ENCODE measurements at places on chromosomes 12 and 14. TPM values are rescaled to one million over a fixed set of nuclear protein-coding genes. Genes with fewer than 3 reads are reported as not detected.

DNA sequence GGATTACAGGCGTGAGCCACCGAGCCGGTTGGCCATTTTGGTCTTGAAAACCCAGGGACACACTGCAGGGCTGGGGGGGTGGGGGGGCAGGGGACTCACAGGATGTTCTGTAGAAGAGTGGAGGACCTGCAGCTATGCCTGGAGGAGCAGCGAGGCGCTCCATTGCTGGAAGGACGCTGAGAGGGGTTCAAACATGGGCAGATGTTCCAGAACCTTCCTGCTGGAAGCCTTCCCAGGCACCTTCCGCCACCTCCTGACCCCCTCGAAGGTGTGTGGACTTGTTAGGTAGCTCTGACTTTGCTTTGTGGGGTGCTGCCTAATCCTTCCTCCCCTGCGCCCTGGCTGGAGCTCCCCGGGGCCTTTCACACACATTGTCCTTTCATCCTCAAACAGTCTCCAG, 19.6 kb upstream of the PPP1R13B start:
- H3K27ac ChIP-seq: no peak overlapping the region
- no peak for DNase-seq
- H3K27me3 ChIP-seq: no peaks in the 10 kb centered on the region
- no peaks in the 10 kb centered on the region for H3K4me1 ChIP-seq
- H3K4me3 ChIP-seq: no peak overlapping the region

GALNT4 gene
- total RNA-seq: 6.8 TPM

LALBA gene
- total RNA-seq: not detected

DNA sequence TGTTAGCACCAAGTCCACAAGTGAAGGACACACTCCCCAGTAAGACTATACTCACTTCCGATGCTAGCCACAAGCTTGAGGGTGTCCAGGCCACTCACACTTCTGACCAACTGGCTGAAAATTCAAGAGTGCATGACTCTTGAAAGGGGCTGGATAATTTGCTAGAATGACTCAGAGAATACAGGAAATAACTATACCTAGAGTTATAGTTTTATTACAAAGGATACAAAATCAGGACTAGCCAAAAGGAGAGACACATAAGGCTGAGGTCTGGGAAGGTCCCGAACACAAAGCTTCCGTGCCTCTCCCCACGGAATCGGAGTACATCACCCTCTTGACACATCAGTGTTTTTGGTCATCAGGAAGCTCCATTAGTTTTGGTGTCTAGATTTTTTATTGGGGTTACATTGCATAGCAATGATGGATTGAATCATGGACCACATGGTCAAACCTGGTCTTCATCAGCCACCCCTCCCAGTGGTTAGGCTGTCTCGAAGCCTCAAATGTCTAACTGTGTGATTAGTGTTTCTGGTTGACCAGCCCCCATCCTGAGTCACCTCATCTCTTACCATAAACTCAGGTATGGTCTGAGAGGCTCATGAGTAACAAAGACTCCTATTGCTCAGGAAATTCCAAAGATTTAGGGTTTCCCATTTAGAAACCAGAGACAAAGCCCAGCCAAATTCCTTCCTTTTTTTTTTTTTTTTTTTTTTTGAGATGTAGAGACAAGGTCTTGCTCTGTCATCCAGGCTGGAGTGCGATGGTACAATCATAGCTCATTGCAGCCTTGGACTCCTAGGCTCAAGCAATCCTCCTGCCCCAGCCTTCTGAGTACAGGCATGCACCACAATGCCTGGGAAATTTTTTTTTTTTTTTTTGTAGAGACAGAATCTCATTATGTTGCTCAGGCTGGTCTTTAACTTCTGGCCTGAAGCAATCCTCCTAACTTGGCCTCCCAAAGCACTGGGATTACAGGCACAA, 472.0 kb upstream of the TBX3 start:
- no peak overlapping the region for H3K4me3 ChIP-seq
- DNase-seq: peak; percentile 99

ERBB3 gene
- total RNA-seq: 40.6 TPM

All from PC-3 (cell line).